ENCODE measurements at places on chromosomes 6 and 20. TPM values are rescaled to one million over a fixed set of nuclear protein-coding genes. Genes with fewer than 3 reads are reported as not detected.

The OR2H1 gene
- not detected for total RNA-seq

The LRFN2 gene
- total RNA-seq, result not detected

The VWA7 gene
- total RNA-seq, result 22.1 TPM

The CAGE1 gene
- total RNA-seq, result not detected

The FAM217A gene
- not detected for total RNA-seq

- no peak for DNase-seq
These were observed 153.5 kb downstream of the ZMYND8 start for GRCh38 chr20:47202733-47203667.

DNA sequence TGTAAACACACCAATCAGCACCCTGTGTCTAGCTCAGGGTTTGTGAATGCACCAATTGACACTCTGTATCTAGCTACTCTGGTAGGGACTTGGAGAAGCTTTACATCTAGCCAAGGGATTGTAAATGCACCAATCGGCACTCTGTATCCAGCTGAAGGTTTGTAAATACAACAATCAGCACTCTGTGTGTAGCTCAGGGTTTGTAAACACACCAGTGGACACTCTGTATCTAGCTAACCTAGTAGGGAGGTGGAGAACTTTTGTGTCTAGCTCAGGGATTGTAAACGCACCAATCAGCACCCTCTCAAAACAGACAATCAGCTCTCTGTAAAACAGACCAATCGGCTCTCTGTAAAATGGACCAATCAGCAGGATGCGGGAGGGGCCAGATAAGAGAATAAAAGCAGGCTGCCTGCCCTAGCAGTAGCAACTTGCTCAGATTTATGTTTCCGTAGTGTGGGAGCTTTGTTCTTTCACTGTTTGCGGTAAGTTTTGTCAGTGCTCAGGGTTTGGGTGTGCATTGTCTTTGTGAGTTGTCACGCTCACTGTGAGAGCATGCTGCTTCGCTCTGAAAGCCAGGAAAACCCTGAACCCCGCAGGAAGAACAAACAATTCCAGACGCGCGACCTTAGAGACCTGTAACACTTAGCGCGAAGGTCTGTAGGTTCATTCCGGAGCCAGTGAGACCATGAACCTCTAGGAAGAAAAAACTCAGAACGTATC, 37.0 kb downstream of the RIOK1 start:
- DNase-seq, result no peak

DNA sequence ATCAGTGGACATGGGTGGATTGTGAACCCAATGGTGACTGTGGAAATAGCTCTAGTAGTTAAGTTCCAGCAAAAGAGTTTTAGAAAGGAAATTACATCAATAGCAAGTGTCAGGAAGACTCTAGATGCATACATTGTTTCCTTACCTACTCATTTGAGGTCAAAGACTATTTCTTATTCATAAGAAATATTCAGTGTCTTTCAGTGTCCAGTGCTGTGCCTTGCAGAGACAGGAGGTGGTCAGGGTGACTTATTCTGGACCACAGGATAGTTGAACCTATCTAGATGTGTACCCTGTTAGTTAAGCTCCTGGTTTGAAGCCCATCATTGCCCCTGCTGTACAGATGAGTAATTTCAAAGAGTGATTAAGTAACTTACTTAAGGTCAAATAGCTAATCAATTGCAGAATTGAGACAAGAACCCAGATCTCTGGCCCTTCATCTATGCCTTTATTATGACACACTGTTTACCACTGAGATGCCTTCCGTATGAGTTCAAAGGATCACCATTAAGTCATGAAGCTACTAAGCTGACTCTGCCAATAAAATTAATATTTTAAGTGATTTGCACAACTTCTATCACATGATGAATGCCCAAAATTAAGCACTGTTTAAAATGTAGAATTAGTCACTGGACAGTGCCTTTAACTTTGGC, 136.1 kb downstream of the PDSS2 start:
- DNase-seq, result no peak

DNA sequence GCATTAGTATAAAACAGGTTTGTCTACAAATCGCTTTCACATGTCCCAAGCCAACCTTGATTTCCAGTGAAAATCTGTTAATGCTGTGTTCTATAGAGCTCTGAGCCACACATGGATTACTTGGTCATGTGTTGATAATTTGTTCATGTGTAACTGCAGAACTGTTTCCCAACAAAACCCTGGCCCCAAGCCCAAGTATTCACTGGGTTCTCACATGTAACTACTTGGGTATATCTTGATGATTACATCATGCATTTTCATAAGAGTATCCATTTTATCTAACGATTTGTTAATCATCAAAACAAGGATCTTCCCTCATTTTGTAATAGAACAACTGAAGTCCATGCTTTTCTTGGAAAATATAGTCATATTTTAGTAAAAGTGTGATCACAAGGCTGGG, 657.6 kb downstream of the PRKN start:
- DNase-seq, result no peak

DNA sequence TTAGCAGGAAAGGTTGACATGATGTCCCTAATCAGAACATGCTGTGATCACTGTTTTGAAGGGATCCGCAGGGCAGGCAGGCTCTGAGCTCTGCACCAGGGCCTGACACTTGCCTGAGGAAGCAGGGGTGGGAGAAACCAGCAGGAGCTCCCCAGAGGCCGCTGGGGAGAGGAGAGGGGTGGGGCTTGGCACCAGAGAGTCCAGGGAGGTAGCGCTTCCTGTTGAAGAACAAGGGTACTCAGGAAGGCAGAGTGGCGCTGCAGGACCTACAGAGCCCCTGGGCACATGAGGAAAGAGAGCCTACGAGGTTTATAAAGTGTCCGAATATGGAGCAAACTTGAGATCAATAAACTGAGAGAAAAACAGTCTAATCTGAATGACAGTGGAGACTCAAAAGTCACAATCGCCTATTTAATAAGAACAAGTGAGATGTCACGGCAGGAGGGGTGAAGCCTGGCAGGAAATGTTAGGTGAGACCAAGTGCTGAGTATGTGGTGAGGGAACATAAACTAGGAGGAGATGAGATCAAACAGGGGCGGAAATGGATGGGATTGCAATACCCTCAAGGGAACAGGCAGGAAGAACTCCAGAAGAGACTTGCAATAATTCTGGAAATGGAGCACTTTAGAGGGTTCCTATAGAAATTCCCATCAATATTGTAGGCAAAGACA, 5.8 kb upstream of the TBXT start:
- peak; percentile 57 for DNase-seq

DNA sequence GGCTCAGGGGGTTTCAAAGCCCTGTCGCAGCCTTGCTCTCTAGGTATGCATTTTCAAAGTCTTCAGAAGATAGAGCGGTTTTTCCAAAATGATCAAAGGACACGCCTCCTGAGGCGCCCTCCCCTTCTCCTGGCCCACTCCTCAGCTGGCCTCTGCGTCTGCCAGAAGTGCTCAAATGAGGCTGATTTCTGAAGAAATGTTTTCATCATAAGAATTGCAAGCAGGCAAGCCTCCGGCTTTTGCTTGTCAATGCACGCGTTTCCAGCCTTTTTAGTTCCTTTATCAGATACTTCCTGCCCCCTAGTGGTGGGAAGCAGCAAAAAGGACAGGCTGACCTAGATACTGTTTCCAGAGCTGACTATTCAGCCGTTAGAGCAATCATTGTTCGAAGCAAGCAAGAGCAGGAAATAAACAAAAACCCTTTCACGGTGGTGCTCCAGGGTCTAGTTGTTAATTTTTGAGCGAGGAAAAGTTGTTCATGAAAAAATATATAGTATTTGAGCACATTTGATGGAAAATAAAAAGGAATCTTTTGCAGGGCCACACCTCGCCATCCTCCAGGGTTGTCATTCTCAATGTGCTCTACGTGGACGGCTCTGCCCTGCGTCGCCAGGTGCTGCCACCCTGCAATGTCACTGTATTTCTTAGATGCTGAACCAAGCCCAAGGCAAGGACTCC, 93.4 kb upstream of the ASF1A start:
- DNase-seq, result peak; percentile 81

GRCh38 chr20:25389858-25390537, 637 bp downstream of the ABHD12 start:
- DNase-seq, result peak; percentile 10

- DNase-seq, result no peak
These were observed 12.2 kb upstream of the HBS1L start for GRCh38 chr6:135066806-135067205.

GRCh38 chr20:8447262-8448120, 315.4 kb downstream of the PLCB1 start:
- no peak for DNase-seq

DNA sequence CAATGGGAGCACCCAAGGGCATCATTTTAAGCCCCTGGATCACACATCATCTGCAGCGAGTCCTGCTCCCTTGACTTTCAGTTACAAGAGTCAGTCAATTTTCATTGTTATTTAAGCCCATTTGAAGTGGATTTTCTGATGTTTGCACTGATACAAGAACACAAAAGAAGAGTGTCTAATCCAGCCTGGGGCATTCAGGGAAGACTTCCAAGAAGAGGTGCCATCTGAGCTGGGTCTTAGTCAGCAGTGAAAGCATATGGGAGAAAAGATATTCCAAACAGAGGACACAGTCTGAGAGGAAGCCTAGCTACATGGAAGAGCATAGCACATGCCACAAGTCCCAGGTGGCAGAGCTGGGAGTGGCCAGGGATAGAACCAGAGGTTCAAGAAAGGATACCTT, 10.4 kb upstream of the FOXP4 start:
- no peak for DNase-seq

GRCh38 chr20:48008850-48009515, 223.7 kb upstream of the SULF2 start:
- DNase-seq, result no peak

DNA sequence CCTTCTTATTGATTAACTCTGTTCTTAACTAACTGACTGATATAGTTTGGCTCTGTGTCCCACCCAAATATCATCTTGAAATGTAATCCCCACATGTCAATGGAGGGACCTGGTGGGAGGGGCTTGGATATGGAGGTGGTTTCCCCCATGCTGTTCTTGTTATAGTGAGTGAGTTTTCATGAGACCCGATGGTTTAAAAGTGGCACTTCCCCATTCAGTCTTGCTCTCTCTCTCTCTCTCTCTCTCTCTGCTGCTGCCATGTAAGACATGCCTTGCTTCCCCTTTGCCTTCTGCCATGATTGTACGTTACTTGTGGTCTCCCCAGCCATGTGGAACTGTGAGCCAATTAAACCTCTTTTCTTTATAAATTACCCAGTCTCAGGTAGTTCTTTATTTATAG, 81.8 kb upstream of the SPACA1 start:
- DNase-seq, result no peak

GRCh38 chr6:120260636-120261035, 911.1 kb upstream of the MAN1A1 start:
- no peak for DNase-seq

- DNase-seq, result no peak
These were observed 153.1 kb downstream of the GMPR start for GRCh38 chr6:16391451-16391912.

DNA sequence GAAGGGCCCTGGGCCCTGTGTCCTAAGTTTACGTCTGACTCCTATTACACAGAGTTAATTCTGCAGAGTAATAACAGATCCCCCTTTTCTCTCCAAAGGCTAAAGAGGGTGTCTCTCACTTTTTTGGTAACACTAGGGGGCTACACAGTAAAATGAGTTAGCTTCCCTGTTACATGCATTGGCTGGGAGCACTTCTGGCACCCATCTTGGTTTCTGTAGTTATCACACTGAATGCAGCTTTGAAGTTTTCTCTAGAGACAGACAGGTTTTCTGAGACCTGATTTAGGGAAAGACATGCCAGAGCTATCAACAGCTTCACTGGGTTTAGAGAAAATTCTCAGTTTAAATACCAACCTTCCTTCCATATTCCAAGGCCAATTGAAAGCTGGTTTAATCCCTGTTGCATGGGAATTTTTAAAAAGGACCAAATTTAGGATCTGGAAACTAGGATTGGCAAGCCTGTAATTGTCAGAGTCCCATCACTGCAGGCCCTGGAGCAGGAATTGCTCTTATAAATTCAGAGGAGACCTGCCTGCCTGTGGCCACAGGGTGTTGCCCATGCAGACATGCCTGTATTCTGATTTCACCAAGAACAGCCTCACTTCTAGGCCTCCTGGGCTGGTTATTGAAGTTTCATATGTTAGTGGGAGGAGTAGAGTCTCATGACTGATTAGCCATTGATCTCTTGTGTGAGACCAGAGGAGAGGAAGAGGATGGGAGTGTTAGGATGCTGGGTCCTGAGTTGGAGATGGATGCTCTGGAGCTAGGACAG, 29.4 kb downstream of the RNF8 start:
- no peak for DNase-seq

Measured in Calu3 (cell line).